ENCODE measurements at places on chromosomes 12 and 14.

DNA sequence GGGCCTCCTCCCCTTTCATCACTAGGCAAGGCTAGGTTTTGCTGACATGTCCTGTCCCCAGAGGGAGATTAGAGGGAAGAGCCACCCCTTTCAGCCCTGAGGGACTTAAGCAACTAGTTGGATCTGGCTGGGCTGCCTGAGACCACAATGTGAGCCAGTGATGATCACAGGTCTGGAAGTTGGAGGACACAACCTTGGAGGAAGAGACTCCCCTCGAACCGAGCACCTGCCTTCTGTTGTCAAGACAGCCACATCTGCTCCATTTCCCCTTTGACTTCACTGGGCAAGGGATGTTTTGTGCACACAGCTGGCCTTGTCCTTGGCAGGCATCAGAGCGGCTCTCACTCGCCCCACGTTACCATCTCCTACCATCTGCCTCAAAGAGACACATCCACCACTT, 31.4 kb downstream of the MVK start:
- DNase-seq = peak; percentile 90

GRCh38 chr12:79393842-79394241, 296.9 kb downstream of the PAWR start:
- no peak for DNase-seq

DNA sequence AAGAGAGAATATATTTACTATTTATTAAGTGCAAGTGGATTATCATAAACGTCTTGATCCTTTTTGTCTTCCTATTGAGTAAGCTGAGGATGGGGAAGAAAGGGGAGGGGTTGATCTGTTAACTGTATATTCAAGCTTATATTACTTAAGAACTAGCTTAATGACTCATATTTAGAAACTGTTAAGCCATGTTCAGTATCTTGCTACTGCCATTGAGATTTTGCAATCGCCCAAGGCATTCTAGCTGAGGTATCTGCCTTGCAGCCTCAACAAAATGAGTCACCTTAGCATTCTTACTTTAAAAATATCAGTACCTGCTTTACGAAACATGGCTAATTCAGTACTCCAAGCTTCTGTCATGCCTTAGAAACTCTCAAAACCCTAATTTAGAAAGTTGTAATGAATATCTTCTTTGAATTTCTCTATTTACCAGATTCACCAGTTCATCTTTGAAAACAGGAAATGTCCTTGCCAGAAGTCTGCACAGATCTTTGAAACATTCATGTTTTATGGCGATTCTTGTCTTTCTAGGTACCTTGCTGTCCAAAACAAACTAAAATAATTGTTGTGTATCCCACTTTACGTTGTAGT, 76.1 kb downstream of the ALG10B start:
- DNase-seq = no peak

- DNase-seq = no peak
Observed at GRCh38 chr12:3605692-3606091, 114.7 kb downstream of the PRMT8 start.

- peak; percentile 36 for DNase-seq
Observed at GRCh38 chr14:74239848-74240793, 872 bp downstream of the VSX2 start.

GRCh38 chr14:94138251-94138650, 8.8 kb upstream of the IFI27L2 start:
- DNase-seq = no peak

- DNase-seq = no peak
Observed at GRCh38 chr12:3718100-3718499, 34.8 kb downstream of the CRACR2A start.

DNA sequence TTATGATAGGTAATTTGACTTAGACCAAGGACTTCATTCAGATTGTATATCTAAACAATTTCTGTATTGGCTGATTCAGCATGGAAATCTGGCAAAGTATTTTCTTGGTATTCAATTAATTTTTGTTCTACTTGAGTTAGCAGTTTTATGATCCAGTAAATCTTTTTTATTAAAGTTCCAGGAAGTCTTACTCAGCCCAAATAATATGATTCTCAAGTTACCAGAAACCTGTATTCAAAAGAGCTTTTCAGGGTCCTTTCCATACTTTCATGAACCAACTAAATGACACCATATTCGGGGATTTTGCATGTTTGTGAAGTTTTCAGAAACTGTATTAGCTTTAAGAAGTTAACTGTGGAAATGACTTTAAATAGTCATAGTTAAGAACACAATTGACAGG, 662.6 kb downstream of the LRFN5 start:
- DNase-seq = no peak

DNA sequence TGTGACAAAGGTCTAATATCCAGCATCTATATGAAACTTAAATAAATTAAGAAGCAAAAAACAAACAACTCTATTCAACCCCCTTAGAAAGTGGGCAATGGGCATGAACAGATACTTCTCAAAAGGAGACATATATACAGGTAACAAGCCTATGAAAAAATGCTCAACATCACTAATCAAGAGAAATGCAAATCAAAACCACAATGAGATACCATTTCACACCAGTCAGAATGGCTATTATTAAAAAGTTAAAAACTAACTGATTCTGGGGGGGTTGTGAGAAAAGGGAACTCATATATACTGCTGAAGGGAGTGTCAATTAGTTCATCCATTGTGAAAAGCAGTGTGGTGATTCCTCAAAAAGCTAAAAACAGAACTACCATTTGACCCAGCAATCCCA, 198.9 kb downstream of the BMP4 start:
- no peak for DNase-seq

DNA sequence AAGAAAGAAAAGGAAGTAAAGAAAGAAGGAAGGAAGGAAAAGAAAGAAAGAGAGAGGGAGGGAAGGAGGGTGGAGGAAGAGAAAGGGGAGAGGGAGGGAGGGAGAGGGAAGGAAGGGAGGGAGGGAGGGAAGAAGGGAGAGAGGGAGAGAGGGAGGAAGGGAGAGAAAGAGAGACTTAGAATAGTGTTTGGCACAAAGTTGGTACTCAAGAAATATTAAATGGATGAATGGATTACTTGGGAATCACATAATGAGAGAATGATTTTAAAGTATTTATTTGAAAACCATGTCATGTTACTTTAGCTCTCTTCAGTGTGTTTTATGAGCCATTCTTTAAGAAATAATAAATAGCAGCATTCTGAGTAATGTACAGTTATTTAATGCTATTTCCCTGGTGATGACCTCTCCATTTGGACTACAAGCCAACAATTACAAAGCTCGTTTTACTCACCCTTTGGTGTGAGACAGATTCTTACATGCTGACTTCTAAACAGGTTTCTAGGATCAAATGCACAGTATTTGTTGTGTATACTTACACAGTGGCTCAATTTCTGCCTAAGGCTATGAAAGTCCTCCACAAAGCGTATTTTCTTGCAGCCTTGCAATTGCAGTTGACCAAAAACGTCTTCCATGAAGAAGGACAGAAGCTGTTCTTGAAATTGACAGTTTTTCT, 861 bp downstream of the IL26 start:
- no peak for DNase-seq

GRCh38 chr14:54652188-54652587, 85.3 kb downstream of the SAMD4A start:
- DNase-seq = no peak

GRCh38 chr12:25769082-25769945, 189.2 kb upstream of the RASSF8 start:
- no peak for DNase-seq

DNA sequence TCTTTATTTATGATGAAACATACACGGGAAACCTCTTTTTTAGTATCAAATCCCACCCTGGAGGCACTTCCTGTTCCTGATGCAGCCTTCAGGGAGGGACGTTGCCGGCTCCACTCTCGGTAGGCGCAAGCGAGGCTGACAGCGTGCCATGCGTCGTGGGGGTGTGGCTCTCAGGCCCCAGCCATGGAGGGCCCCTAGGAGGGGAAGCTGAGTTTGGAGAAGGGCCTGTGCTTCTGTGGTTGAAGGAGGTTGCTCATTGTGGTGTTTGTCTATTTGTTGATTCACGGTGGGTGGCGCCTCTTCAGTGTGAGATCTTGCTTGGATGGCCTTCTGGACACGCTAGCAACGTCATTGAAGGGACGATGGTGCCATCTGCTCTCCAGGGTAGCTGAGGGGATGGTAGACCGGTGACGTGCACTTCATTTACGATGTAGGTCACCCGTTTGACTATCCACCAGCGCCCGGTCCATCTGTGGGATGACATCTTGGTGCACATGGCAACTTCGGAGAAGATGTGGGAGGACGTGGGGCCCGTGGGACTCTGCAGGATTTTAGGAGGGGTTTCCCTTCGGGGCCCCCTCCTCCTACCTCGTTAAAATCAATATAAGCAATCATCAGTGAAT, 126.3 kb upstream of the RTL1 start:
- DNase-seq = no peak

DNA sequence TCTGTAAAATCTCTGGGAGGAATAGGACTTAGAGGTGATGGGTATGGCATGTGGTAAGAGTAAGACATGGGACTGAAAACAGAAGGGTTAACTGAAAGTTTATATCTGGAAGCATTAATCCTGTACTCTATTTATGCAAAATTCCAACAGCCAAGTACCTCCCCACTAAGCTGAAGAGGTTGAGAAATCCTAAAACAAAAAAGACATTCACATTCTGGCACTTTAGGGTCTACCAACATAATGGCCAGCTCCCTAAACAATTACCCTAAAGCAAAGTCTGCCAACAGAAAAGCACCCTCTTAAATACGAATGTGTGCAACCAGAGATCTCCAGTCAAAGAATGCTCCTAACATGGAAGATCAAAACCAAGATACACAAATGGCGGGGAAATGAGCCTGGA, 87.4 kb downstream of the GTF2A1 start:
- DNase-seq = no peak

DNA sequence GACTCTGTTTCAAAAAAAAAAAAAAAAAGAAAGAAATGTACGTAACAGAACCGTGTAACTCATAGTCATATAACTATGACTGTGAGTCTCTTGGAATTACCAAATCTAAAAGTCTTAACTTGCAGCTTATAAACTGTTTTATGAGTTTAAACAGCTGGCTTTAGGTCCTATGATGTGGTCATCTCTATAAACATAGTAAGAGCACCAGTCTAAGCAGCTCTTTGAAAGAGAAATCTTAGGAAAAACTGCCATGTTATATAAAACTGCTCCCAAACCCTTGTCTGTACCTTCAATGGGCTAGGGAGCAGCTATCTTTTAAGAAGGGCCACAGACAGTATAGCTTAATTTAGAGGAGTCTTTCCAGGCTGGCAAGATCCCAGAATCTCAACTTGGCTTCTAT, 115.5 kb upstream of the AEBP2 start:
- no peak for DNase-seq

GRCh38 chr14:104081951-104082464, 3.5 kb upstream of the ASPG start:
- no peak for DNase-seq

- DNase-seq = no peak
Observed at GRCh38 chr12:117884161-117884560, 84.6 kb downstream of the KSR2 start.

DNA sequence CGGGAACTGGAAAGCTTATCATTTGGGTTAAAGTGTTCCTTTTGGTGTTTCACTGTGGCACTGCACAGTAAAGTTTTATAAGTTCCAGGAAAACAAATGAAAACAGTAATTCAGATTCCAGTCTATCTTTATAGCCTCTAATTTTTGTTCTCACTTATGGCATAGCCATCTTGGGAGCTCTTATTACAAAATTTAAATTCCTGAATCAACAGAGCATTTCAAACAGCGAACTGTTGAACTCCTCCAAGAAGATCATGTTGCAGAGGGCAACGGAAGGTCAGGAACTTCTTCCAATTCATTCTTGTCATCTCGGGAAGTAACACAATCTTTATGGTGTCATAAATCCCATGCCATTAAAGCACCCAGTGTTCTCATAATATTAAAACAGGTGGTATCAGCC, 229.1 kb downstream of the KCNC2 start:
- peak; percentile 72 for DNase-seq

GRCh38 chr12:4900327-4900726, 9.4 kb upstream of the KCNA1 start:
- DNase-seq = no peak

DNA sequence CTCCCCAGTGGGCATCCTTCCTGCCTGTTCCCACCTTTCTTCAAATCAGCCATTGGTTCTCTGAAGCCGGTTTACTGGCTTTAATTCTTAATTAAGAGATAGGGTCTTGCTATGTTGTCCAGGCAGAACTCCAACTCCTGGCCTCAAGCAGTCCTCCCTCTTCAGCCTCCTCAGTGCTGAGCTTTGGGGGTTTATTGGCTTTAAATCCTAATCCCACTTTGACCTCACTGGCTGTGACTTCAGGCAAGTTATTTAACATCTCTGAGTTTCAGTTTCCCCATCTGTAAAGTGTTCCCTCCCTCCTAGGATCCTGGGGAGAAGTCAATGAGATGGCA, 2.1 kb upstream of the TRMT61A start:
- no peak for DNase-seq

GRCh38 chr12:90331821-90332220, 623.2 kb downstream of the CCER1 start:
- DNase-seq = no peak

- DNase-seq = no peak
Observed at GRCh38 chr12:70711831-70712230, 74.6 kb upstream of the PTPRB start.

- no peak for DNase-seq
Observed at GRCh38 chr12:49982246-49983087, 9.7 kb downstream of the AQP6 start.

- peak; percentile 87 for DNase-seq
Observed at GRCh38 chr14:21038441-21039422, 3.4 kb upstream of the RNASE7 start.

GRCh38 chr12:113519464-113520307, 48.0 kb upstream of the LHX5 start:
- no peak for DNase-seq

DNA sequence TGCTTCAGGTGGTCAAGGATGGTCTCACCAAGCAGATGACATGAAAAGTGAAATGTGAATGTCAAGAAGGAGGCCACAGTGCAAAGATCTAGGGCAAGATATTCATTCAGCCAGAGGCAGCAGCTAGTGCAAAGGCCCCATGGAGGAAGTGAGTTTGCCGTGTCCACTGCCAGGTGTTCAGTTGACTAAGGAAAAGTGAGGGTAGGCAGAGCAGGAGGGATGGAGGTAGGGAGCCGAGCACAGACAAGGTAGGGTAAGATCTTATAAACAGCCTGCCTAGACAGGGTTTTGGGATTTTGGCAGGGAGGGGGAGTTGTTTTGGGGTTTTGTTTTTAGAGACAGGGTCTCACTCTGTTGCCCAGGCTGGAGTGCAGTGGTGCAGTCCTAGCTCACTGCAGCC, 11.9 kb downstream of the PPP2R5C start:
- DNase-seq = no peak

GRCh38 chr12:45762185-45763110, 32.9 kb downstream of the ARID2 start:
- DNase-seq = no peak

DNA sequence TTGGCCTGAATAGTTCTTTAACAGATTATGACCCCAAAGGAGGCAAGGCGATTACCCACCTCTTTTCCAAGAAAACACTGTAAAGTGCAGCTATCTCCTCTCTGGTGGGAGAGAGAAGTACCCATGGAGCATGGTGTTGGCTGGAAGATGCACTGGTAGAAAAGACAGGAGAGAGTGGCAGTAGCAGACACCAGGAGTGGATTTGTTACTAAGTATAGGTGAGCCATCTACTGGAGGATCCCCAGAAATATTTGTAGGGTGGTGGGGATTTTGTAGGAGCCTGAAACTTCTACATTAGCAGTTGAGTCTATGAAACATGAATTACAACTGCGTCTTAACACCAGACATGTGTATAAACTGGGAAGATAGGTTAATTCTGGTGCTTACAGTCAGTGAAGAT, 148.0 kb downstream of the SLC38A4 start:
- DNase-seq = peak; percentile 39

GRCh38 chr14:83421711-83422110, 1888.1 kb upstream of the SEL1L start:
- DNase-seq = peak; percentile 77

- no peak for DNase-seq
Observed at GRCh38 chr14:20197459-20197858, 6.8 kb downstream of the OR11G2 start.
